T-helper 2 cell treated with Interferon-gamma antibody and Interleukin-4, amounts not matched to agents 5 μg/mL and 100 μg/mL, for 36 hours (primary cell): ENCODE measurements at places on chromosomes 11 and 22.

GRCh38 chr22:24185001-24185500 is 3.8 kb downstream of the SUSD2 start:
- H3K4me1 ChIP-seq = peaks cover 2% of the 10 kb centered on the region
- no peak for DNase-seq
- H3K4me3 ChIP-seq = no peak overlapping the region
- no peaks in the 10 kb centered on the region for H3K27me3 ChIP-seq
- H3K27ac ChIP-seq = no peak overlapping the region
- H3K36me3 ChIP-seq = no peaks in the 10 kb centered on the region

DNA sequence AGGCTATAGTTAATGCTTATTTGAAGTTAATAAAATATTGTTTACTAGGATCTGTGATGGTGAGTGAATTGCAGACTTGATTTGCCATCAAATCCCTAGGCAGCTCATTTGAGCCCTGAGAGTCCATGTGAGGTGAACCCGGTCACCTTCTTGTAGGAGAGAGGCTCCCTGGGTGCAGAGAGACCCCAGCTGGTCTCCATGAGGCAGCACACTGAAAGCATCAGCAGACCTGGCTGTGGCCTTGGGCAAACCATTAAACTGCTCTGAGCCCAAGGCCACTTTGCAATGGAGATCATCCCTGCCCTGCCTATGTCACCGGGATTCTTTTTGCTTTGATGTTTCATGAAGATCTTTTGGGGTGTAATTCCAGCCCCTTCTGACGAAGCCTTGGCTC is 125.2 kb downstream of the MICAL2 start:
- H3K36me3 ChIP-seq = peaks cover 45% of the 10 kb centered on the region
- peak; percentile 17 for DNase-seq
- peak overlapping the region; percentile 68 for H3K4me3 ChIP-seq
- no peaks in the 10 kb centered on the region for H3K27me3 ChIP-seq

GRCh38 chr11:93476796-93477195 is 66.4 kb downstream of the SMCO4 start:
- H3K4me3 ChIP-seq = no peak overlapping the region
- H3K27ac ChIP-seq = no peak overlapping the region
- DNase-seq = no peak
- H3K27me3 ChIP-seq = no peaks in the 10 kb centered on the region
- no peaks in the 10 kb centered on the region for H3K4me1 ChIP-seq

- H3K27ac ChIP-seq = no peak overlapping the region
- H3K4me3 ChIP-seq = no peak overlapping the region
- no peaks in the 10 kb centered on the region for H3K36me3 ChIP-seq
- H3K27me3 ChIP-seq = peaks cover 7% of the 10 kb centered on the region
- H3K4me1 ChIP-seq = peaks cover 7% of the 10 kb centered on the region
- DNase-seq = no peak
Measured at GRCh38 chr11:35826006-35826405, 117.9 kb upstream of the LDLRAD3 start.

DNA sequence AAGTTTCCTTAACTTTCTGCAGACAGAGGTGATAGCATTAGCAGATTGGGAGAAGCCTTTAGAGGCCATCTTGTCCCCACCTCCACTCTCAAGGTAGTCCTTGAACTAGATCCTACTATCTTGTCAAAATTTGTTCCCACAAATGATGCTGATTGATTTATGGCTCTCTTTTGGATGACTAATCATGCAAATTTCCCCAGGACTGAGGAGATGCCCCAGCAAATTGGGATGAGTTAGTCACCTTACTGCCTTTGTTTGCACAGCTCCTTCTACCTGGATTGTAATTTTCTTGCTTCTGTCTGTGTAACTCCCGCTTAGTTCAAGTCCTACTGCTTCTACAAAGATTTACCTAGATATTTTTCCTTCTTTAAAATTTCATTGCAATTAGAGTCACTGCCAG is 391.4 kb upstream of the CADM1 start:
- no peak for DNase-seq
- no peaks in the 10 kb centered on the region for H3K27me3 ChIP-seq
- no peak overlapping the region for H3K4me3 ChIP-seq
- H3K36me3 ChIP-seq = no peaks in the 10 kb centered on the region
- no peak overlapping the region for H3K27ac ChIP-seq
